Heart right ventricle (tissue), 16 donors: ENCODE measurements at places on chromosomes 13 and 19. TPM values are rescaled to one million over a fixed set of nuclear protein-coding genes. Genes with fewer than 3 reads are reported as not detected.

Gene ZIK1
- 4.1 TPM for total RNA-seq

Gene COL5A3
- total RNA-seq = 4.0 TPM

Gene KCNN4
- total RNA-seq = 0.64 TPM

Gene CCDC61
- total RNA-seq = 7.5 TPM

GRCh38 chr13:31081316-31081715 is 80.4 kb downstream of the HSPH1 start:
- DNase-seq = no peak
- H3K27ac ChIP-seq = no peak overlapping the region

- no peak overlapping the region for H3K27ac ChIP-seq
- H3K4me1 ChIP-seq = peaks cover 20% of the 10 kb centered on the region
- H3K4me3 ChIP-seq = no peak overlapping the region
- no peaks in the 10 kb centered on the region for H3K27me3 ChIP-seq
These were observed 22.4 kb downstream of the EPSTI1 start for GRCh38 chr13:42969565-42970172.

DNA sequence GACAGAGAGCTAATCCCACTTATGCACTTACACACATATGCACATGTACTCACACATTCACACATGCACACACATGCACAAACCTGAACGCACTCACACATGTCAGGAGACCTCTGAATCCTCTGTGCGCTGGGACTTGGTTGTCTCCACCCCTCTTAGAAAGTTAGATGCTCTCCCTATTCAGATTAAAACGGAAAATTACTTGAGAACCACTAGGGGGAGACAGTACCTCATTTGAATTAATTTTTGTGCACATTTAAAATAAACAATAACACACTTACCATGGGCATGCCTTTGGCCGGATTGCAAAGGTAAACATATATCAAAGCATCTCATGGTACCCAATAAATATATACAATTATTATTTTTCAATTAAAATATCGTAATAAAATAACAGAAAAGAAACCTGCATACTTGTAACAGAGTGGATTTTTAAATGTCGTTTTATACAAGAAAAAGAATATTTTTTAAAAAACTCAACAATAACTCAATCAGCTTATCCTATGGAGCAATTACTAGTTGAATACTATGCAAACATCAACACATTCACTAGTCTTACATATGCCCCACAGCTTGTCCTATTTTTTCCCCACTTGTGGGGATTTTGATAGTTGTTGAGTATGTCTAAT is 9.5 kb upstream of the LILRB4 start:
- no peaks in the 10 kb centered on the region for H3K36me3 ChIP-seq
- peaks cover 21% of the 10 kb centered on the region for H3K27me3 ChIP-seq
- H3K27ac ChIP-seq = no peak overlapping the region
- H3K4me1 ChIP-seq = no peaks in the 10 kb centered on the region

GRCh38 chr13:47087841-47088240 is 191.0 kb upstream of the HTR2A start:
- no peaks in the 10 kb centered on the region for H3K36me3 ChIP-seq
- no peaks in the 10 kb centered on the region for H3K4me1 ChIP-seq
- H3K4me3 ChIP-seq = no peak overlapping the region
- no peaks in the 10 kb centered on the region for H3K27me3 ChIP-seq

DNA sequence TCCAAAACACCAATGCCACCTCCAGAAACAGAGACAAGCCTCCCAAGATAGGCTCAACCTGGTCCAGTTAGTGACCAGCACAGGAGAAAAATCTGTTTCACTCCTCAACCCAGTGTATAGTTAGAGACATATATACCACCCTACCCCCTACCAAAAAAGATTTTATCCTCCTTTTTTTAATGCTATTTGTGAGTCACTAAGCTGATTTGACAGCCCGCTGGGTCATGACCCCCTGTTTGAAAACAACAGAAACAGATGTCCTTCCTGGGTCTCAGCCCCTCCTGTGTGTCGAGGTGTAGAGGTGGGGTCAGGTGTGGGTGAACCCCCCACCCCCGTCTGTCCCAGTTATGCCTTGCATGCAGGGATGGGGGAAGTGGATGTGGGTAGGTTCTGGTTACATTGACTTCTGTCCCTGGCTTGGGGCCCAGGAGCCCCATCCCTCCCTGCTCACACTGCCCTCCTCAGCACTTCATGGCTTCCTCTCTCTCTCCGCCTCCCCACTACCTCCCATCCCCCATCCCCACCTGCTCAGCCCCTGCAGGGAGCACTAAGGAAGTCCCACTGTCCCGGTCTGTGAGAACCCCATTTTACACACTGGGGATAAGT is 14.0 kb upstream of the TOMM40 start:
- no peak overlapping the region for H3K27ac ChIP-seq
- H3K4me1 ChIP-seq = peaks cover 29% of the 10 kb centered on the region
- no peak for DNase-seq
- no peaks in the 10 kb centered on the region for H3K27me3 ChIP-seq

DNA sequence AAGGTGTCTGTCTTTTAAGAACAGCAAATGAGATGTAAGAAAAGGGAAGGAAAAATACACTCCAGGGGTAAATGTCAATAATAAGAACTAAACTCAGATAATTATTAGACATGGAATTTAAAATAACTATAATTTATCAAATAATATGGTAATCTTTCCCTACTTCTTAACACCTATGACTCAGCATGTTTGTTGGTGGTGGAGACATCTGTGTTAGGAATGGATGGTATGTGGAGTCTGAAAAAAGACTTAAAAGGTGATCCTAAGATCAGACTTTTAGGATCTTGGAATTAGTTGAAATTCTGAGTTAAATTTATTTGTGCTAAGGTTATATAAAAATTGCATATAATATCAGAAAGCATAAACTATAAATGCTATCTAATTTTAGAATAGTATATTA is 915.1 kb downstream of the SLITRK5 start:
- no peaks in the 10 kb centered on the region for H3K36me3 ChIP-seq
- H3K4me1 ChIP-seq = no peaks in the 10 kb centered on the region
- no peak overlapping the region for H3K4me3 ChIP-seq
- no peak for DNase-seq
- no peaks in the 10 kb centered on the region for H3K27me3 ChIP-seq
- H3K27ac ChIP-seq = no peak overlapping the region

DNA sequence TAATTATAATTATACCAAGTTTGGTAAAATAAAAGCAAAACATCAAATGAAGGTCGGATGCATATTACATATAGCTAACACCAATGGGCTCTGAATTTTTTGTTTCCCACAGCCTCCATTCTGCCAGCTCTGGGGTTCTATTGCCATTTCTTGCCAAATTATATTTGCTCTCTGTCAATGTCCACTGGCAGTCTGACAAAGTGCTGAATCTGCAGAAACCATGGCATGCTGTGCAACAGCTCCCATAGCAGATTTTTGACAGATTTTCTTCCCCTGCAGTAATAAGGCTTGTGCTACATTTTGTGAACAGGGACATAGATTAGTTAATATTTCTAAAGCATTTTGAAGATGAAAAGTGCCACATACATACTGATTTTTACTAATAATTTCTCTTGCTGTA is 1102.1 kb downstream of the DIAPH3 start:
- no peaks in the 10 kb centered on the region for H3K4me1 ChIP-seq
- H3K27me3 ChIP-seq = no peaks in the 10 kb centered on the region
- H3K36me3 ChIP-seq = no peaks in the 10 kb centered on the region

- no peak for DNase-seq
- H3K27me3 ChIP-seq = no peaks in the 10 kb centered on the region
- no peak overlapping the region for H3K27ac ChIP-seq
- H3K36me3 ChIP-seq = no peaks in the 10 kb centered on the region
These were observed 229.0 kb downstream of the KLF5 start for GRCh38 chr13:73287831-73288230.

DNA sequence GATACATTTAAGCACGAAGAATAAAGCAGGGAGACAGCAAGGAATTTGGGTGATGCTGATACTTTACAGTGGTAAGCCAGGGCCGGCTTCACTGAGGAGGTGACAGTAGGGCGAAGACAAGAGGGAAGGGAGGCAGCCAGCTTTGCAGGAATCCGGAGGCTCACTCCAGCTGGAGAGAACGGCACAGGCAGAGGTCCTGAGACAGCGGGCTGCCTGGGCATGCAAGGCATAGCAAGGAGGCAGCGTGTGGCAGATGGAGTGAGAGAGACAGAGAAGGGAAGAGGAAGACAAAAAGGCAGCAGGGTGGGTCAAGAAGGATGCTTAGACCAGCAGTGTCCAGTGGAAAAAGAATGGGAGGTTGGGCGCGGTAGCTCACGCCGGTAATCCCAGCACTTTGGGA is 83.2 kb upstream of the WASF3 start:
- no peak for DNase-seq
- H3K27me3 ChIP-seq = no peaks in the 10 kb centered on the region
- no peak overlapping the region for H3K4me3 ChIP-seq
- no peak overlapping the region for H3K27ac ChIP-seq

GRCh38 chr13:43061496-43062280 is 38.3 kb downstream of the DNAJC15 start:
- no peak for DNase-seq
- H3K36me3 ChIP-seq = no peaks in the 10 kb centered on the region
- peaks cover 40% of the 10 kb centered on the region for H3K4me1 ChIP-seq
- H3K4me3 ChIP-seq = no peak overlapping the region
- H3K27me3 ChIP-seq = no peaks in the 10 kb centered on the region
- H3K27ac ChIP-seq = no peak overlapping the region

- no peaks in the 10 kb centered on the region for H3K36me3 ChIP-seq
- H3K4me3 ChIP-seq = peak overlapping the region; percentile 100
- no peaks in the 10 kb centered on the region for H3K27me3 ChIP-seq
- H3K27ac ChIP-seq = peak overlapping the region; percentile 98
- peaks cover 46% of the 10 kb centered on the region for H3K4me1 ChIP-seq
- peak; percentile 70 for DNase-seq
These were observed 5.1 kb upstream of the SPACA6 start for GRCh38 chr19:51687791-51688670.

GRCh38 chr13:105037110-105037509 is 1498.4 kb downstream of the EFNB2 start:
- no peak overlapping the region for H3K27ac ChIP-seq
- DNase-seq = no peak
- H3K4me1 ChIP-seq = no peaks in the 10 kb centered on the region
- H3K27me3 ChIP-seq = no peaks in the 10 kb centered on the region
- H3K36me3 ChIP-seq = no peaks in the 10 kb centered on the region

DNA sequence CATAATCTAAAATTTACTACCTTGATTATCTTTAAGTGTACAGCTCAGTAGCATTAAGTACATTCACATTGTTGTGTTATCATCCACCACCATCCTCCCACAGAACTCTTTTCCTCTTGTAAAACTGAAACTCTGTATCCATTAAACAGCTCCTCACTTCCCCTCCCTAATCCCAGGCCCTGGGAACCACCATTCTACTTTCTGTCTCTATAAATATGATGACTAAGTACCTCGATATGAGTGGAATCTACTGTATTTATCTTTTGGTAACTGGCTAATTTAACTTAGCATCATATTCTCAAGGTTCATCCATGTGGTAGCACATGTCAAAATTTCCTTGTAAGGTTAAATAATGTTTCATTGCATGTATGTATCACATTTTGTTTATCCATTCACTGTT is 49.0 kb upstream of the POMP start:
- no peak for DNase-seq
- no peak overlapping the region for H3K27ac ChIP-seq
- peaks cover 7% of the 10 kb centered on the region for H3K4me1 ChIP-seq
- no peaks in the 10 kb centered on the region for H3K36me3 ChIP-seq

DNA sequence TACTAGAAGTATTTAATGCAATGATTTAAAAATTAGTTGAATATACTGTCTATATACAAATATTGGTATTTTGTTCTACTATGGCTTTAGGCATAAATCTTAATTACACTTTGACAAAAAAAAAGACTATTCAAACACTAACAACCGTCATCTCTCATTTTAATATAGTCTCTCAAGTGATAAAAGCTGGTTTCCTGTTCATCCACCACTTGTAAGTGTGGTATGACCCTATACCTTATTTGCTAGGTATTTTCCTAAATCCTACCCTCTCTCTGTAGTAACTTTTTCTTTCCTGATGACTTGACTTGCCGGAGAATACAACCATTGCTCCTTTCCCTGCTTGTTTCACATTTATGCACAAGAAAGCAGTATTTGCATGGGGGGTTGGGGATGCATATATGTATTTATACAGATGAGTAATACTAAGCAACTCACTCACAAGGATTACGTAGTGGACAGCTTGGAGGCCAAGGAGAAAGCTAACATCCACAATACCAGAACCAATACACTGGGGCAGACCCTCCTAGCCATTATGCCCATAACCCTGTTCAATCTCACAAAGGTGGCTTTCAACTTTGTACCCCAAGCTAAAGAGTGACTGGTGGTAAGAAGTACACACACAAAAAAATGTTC is 12.7 kb upstream of the EFNB2 start:
- H3K4me1 ChIP-seq = peaks cover 23% of the 10 kb centered on the region
- H3K27ac ChIP-seq = no peak overlapping the region
- no peaks in the 10 kb centered on the region for H3K36me3 ChIP-seq
- H3K27me3 ChIP-seq = no peaks in the 10 kb centered on the region
- H3K4me3 ChIP-seq = no peak overlapping the region

- H3K27me3 ChIP-seq = no peaks in the 10 kb centered on the region
- no peak for DNase-seq
- no peaks in the 10 kb centered on the region for H3K36me3 ChIP-seq
- H3K4me1 ChIP-seq = peaks cover 7% of the 10 kb centered on the region
- no peak overlapping the region for H3K4me3 ChIP-seq
These were observed 3.8 kb downstream of the HSPBP1 start for GRCh38 chr19:55275851-55276719.

DNA sequence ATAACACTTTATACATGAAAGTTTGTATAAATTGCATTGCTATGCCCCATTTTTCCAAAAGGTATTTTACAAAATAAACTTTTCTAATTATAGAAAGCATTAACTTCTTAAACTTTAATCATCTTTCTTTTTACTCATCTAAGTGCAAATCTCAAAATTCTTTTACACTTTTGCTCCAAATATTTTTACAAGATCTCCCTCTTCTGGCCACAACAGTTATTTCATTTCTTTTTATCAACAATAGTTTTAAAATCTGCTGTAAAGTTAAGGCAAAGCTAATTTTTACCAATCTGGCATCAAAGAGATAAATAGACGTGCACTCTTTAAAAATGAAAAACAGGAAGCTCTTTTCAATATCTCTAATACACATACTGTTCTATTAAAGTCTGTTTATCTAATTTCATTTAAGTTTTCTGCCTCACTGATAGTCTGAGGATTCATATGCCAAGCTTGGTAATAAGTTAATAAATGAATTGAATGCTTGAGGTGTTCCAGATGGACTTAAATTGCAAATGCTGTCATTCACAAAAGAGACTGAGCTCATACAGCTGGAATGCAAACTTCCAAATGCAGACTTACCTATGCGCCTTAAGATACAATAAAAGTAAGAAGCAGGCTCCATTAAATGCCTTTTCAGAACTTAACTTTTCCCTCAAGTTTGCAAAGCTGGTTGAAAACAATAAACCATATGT is 583.0 kb upstream of the ATXN8OS start:
- no peak overlapping the region for H3K4me3 ChIP-seq
- no peak for DNase-seq
- H3K36me3 ChIP-seq = no peaks in the 10 kb centered on the region

- H3K4me3 ChIP-seq = peak overlapping the region; percentile 64
- no peaks in the 10 kb centered on the region for H3K27me3 ChIP-seq
- DNase-seq = peak; percentile 69
- H3K4me1 ChIP-seq = peaks cover 8% of the 10 kb centered on the region
- H3K27ac ChIP-seq = peak overlapping the region; percentile 82
- no peaks in the 10 kb centered on the region for H3K36me3 ChIP-seq
These were observed 2.3 kb downstream of the PEG3 start for GRCh38 chr19:56838024-56838908.

GRCh38 chr13:113616281-113616906 is 31.8 kb downstream of the TFDP1 start:
- no peak for DNase-seq
- no peak overlapping the region for H3K27ac ChIP-seq
- no peaks in the 10 kb centered on the region for H3K27me3 ChIP-seq
- no peaks in the 10 kb centered on the region for H3K4me1 ChIP-seq
- peaks cover 13% of the 10 kb centered on the region for H3K36me3 ChIP-seq
- no peak overlapping the region for H3K4me3 ChIP-seq

- no peaks in the 10 kb centered on the region for H3K36me3 ChIP-seq
- H3K27me3 ChIP-seq = no peaks in the 10 kb centered on the region
- no peak for DNase-seq
- H3K4me3 ChIP-seq = no peak overlapping the region
These were observed 1315.4 kb downstream of the PCDH9 start for GRCh38 chr13:65914716-65915115.
